ENCODE measurements at places on chromosomes 3 and 15.

GRCh38 chr15:90184786-90185704 lies 16.1 kb upstream of the SEMA4B start:
- peak; percentile 91 for DNase-seq

DNA sequence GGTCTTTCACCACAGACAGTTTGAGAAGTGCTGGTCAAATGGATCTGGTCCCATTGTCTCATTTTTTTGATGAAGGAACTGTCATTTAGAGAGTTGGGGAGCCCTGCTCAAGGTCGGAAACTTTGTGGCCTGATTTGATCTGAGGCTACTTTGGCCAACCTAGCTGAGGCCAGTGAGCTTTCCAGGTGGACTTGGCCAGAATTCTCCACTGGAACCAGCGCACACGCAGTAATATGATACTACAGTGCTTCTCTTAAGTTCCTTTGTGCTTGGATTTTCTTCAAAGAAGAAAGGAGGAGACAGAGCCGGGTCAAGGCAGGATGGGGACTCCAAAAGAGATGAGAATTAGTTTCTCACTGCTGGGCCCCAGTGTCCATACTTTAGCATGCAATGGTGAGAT lies 50.5 kb downstream of the CCNB2 start:
- no peak for DNase-seq

DNA sequence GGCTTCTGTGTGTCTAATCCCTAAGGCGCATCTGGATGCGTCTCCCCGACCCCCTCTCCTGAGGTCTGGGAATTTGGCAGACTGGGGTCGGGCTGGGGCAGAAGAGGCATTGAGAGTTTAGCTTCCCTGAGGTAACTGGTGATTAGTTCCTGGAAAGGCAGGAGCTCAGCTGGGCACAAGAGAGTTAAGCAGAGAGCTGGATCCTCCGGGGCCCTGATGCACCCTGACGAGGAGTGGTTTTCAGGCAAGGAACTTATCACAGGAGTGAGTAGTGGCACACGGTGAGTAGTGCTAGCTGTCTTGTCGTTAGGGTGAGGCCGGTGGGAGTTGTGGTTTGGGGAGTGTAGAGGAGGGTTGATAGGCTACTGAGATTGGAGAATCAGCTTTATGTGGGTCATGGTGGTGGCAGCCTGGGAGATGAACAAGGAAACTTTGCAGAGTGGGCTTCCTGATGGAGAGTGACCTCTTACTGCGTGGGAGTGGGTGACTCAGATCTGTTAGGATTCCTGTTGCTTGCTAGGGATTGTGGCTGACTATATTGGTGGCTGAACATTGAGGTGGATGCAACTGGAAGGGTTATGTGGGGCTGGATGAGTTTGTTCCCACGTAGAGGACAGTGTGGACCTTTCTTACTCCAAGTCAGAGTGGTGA lies 897 bp downstream of the RAD54L2 start:
- peak; percentile 72 for DNase-seq

- no peak for DNase-seq
Measured at GRCh38 chr3:158465074-158465473, 105.9 kb upstream of the MLF1 start.

GRCh38 chr3:147875498-147875897 lies 466.3 kb downstream of the ZIC1 start:
- DNase-seq: no peak

DNA sequence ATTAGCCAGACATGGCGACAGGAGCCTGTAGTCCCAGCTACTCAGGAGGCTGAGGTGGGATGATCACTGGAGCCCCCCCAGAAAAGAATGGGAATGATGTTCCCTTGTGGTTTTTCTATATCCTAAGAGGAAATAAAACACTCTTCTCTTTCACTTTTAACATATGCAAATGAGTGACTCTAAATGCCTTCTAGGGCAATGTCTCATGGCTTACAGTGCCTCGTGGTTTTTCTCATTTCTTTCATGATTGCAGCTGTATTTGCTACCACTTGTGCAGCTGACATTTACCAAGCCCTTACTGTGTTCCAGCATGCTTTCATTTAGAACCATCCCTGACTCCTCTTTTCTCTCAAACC lies 26.4 kb downstream of the STOML1 start:
- DNase-seq: peak; percentile 62

DNA sequence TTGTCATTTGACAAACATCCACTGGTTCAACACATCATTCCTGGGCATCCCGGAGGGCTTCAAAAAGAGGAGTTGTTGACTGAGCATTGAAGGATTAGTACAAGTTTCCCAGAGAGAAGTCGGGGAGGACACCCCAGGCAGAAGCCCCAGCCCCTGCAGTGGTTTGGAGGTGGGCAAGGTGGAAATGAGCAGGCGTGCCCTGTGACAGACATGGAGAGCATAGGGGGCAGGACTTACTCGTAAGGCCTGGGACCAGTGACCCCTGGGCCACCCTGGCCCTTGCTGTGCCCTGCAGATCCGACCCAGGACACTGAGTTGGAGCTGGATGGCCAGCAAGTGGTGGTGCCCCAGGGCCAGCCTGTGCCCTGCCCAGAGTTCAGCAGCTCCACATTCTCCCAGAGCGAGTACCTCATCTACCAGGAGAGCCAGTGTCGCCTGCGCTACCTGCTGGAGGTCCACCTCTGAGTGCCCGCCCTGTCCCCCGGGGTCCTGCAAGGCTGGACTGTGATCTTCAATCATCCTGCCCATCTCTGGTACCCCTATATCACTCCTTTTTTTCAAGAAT lies 5.9 kb downstream of the PARP3 start:
- no peak for DNase-seq

DNA sequence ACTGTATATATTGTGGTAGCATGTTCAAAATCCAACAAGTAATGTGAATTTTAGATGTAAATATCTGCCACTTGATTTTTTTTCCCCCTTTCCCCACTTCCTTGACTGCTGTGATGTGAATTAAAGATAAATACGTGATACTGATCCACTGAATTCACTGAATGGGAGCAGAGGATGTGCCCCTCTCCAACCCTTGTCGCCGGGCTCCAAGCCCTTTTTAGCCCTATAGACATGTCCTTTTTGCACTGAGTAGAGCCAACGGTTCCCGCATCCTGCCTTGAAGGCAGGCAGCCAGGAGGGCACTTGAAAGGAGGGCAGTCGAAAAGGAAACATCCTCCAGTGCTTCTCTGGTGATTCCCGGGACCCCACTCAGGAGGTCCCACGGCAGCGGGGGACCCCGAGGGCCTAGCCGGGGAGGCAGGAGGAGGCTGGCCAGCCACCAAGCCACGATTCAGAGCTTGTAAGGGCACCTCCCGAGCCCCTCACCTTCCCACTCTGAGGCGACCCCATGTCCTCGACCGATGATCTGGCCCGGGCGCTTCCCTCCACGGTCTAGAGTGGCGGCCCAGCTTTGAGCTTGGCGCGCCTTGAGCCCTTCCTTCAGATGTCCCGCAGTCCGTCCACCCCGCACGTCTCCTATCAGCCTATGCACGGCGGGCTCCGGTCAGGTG lies 901 bp upstream of the MANF start:
- DNase-seq: peak; percentile 68

Data from Karpas-422 (cell line).